ENCODE measurements at places on chromosomes 2 and 18.

DNA sequence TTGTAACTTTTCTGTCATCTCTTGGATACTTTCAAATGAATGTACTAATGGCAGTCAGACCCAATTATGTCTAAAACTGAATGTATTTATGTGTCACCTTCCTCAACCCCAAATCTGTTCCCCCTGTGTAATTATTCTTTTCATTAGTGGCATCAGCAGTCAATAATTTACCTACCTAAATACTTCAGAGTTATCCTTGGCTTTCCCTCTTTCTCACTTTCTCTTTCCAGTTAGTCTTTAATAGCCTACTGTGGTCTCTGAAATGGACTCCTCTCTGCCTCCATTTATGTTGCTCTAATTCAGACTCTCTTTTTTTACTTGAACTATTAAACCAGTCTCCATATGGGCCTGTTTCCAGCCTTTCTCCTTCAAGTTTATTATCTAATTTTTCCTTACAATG lies 21.0 kb downstream of the C18orf63 start:
- DNase-seq = no peak

GRCh38 chr2:74703373-74703772 lies 49.3 kb downstream of the SEMA4F start:
- DNase-seq = no peak

- DNase-seq = no peak
Observed at GRCh38 chr2:157574165-157574564, 54.5 kb downstream of the ACVR1C start.

DNA sequence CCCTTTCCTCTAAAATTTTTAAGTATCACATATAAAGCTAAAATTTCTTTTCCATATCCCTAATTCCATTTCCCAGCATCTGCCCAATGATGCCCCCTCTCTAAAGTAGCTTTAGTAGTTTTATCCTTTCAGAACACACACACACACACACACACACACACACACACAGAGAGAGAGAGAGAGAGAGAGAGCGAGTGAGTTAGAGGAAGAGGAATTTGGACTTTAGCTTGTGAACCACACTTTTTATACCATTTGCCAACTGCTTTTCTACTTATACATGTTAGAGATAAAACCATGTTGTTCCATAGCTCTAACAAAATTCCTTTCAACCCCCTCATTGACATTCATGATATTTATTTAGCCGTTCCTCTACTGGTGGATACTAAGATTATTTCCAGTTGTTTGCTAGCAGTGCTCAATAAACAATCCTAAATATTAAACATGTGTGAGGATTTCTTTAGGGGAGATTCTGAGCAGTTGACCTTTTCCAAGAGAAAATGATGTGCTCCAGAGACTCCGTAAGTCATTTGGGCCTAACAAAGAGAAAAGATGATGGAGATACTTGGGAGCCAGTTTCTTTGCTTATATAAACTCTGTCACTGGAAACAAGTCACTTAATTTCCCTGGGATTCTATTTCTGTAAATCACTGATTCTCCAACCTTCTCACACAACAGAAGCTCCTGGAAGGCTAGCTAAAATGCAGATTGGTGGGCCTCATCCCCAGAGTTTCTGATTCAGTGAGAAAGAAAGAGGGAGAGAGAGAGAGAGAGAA lies 229.7 kb upstream of the SP5 start:
- no peak for DNase-seq

DNA sequence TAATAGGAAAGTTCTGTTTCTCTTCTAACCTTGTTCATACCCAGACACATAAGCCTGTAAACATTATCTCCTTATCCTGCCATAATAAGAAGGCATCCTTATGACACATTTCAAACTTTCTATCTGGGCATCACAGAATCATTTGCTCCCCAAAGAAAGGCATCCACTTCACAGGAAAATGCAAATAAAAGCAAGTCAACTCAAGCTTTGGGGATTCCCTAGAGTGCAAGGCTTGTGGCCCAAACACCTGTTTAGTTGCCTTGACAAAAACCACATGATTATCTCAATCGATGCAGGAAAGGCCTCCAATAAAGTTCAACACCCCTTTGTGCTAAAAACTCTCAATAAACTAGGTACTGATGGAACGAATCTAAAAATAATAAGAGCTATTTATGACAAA lies 195.7 kb upstream of the GALNT5 start:
- DNase-seq = no peak

GRCh38 chr18:8461544-8461943 lies 147.7 kb upstream of the RAB12 start:
- DNase-seq = no peak

GRCh38 chr2:120059483-120059882 lies 46.6 kb downstream of the EPB41L5 start:
- no peak for DNase-seq

- DNase-seq = no peak
Observed at GRCh38 chr2:64227603-64228125, 83.4 kb upstream of the PELI1 start.
